CD4-positive, alpha-beta T cell treated with Interleukin-4 for 1 hour (primary cell): ENCODE measurements at places on chromosomes 1 and 21.

GRCh38 chr1:229131243-229132105, 139.4 kb upstream of the RAB4A start:
- no peak for DNase-seq

GRCh38 chr1:177772386-177772960, 197.4 kb downstream of the SEC16B start:
- no peak for DNase-seq

- DNase-seq, result no peak
Measured at GRCh38 chr1:19435851-19436455, 49.4 kb downstream of the CAPZB start.

- DNase-seq, result no peak
Measured at GRCh38 chr1:1425426-1425752, 4.3 kb upstream of the ANKRD65 start.

DNA sequence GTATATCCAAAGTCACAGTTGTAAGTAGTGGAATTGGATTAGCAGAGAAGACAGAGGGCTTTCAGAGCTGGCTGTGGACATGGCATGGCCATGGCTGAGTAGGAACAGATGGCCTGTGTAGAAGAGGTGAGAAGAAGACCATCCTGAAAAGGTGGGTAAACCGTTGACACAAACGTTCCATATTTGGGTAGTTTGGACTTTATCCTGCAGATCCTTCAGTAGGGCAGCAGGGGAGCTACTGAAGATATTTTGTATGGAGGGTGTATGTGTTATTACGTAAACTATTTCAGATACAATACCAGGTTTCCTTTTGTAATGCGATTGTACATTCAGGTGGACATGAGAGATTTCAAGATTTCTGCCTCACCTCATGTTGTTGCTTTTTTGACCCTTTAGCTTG, 1.6 kb downstream of the UTP11 start:
- no peak for DNase-seq

DNA sequence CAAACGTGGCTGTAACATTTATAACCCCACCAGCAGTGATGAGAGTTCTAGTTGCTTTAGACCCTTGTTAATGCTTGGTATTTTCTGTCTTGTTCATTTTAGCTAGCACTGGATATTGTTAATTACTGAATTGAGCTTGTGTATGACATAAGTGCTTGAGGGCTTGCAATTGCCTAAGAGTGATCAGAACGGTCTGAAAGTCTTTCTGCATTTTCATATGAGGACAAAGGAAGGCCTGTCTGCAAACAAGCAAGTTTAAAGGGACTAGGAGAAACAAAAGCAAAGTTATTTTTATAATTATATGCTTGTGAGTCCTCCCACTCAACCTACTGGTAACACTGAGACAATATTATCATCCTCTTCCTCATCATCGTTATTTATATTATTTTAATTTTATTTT, 305.5 kb upstream of the DUSP10 start:
- DNase-seq, result no peak
